ENCODE measurements at places on chromosomes 5 and 9.

GRCh38 chr5:178378527-178379484 is 146.2 kb upstream of the PHYKPL start:
- DNase-seq, result no peak

DNA sequence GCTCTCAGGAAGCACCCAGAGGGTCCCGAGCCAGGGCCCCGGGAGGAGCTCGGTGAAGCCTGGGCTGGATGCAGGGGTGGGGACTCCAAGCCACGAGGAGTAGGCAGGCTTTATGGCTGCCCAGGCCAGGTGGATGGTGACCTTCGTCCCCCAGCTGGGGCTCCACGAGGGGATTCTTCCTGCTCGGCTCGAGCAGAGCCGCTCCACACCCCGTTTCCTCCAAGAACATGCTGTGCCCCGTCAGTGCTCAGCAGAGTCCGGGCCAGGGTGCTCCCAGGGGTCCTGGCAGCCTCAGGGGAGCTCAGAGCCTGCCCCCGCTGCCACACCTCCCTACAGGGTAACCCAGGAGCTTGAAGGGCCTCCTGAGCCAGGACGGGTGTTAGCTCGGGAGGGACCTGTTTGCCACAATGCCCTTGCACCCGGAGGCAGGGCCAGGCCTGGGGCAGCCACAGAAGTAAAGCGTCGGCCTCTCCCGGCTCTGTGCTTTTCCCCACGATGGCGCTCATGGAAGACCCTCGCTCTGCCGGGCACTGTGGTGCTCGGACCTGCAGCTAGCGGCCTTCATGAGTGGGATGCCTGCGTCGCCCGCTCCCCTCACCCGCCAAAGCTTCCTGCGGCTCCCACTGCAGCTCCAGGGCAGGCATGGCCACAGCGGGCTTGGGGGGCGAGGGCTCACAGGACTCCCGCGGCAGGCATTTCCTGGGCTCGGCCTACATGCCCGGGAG is 86.8 kb downstream of the KCNT1 start:
- DNase-seq, result no peak

DNA sequence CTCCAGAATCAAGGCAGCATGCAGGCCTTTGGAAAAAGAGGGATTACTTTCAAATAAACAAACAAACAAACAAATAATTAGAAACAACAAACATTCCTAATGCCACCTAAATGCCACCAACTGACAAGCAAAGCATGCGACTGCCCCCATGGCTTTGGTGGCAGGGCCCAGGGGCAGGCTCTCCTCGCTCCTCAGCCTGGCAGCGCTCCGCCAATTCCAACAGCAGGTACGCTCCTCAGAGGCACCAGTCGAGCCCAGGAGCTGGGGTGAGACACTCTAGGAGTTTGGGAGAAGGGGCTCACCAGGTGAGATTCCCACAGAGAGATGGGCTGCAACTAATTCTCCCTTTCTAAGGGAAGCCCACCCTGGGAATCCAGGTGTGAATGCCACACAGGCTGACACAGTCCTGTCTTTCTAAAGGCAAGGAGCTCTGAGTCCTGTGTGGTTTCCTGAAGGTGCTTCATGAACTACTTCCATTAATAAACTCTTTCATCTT is 27.8 kb downstream of the CSF2 start:
- DNase-seq, result no peak

DNA sequence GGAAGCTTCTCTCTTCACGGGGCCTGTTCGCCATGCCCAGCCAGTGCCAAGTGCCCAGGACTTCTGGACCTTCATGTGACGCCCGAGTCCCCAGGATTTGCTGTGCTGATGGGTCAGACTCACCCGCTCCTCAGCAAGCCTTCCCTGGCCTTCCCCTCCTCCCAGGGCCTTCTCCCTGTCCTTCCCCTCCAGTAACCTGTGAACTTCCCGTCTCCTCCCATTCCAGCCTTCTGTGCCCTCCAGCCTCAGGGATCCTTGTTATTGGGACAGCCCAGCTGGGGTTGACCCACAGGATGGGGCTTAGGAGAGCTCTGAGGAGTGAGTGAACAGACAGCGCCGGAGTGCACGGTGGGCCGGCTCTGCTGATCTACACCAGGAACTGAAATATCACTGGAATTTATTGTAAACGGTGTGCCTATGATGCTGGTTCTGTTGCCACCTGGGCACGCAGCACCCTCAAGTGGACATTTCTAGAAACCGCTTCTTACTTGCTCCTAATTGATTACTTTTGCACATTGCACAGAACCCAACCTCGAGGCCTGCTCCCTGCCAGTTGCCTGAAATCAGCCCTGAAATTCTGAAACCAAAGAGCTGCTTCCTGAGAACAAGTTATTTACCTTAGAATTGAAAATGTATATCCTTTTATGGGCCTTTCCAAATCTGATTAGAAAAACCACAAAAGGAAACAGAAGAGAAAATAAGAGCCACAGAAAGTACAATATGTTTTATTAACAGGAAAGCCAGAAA is 1.5 kb downstream of the SPAAR start:
- peak; percentile 84 for DNase-seq

DNA sequence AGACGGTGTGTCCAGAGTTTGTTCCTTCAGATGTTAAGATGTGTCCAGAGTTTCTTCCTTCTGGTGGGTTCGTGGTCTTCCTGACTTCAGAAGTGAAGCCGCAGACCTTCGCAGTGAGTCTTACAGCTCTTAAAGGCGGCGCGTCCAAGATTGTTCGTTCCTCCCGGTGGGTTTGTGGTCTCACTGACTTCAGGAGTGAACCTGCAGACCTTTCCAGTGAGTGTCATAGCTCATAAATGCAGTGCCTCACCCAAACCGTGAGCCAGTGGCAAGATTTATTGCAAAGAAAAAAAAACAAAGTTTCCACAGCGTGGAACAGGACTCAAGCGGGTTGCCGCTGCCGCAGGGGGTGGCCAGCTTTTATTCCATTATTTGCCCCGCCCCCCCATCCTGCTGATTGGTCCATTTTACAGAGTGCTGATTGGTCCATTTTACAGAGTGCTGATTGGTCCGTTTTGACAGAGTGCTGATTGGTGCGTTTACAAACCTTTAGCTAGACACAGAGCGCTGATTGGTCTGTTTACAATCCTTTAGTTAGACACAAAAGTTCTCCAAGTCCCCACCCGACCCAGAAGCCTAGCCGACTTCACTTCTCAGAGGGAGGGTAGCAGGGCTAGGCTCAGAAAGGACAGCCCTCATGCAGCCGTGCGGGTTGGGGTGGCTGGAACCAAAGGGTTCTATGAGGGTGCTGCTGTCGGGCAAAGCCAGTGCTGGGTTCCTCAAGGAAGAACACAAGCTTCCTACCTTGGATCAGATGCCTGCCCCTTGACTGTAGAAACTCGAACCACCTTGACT is 9.1 kb upstream of the RNF130 start:
- peak; percentile 81 for DNase-seq

DNA sequence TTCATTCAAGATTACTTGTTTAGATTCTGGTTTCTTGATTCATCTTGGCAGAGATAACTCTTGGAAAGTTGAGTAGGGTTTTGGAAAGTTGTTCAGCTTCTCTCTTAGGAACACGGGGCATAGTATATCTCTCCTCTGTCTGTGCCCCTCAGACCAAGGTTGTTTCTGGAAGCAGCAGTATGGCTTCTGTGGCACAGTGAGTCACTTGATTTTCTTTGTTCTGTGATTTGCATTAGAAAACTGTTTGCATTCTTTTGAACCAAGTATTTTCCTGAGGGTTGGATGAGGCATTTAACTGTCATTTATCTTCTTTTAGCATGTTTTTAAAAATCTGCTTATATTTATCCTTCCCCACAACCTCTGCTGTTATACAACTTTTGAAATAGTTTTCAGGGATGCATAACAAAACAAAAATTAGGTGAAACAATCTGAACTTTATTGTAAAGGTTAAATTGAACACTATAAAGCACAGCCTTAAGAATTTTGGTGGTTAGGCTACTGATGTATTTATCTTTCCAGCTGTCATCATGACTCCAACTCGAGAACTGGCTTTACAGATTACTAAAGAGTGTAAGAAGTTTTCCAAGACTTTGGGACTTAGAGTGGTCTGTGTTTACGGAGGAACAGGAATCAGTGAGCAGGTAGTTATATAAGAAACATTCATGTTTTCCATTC is 26.5 kb downstream of the DDX46 start:
- DNase-seq, result no peak

- no peak for DNase-seq
These were observed 6.2 kb downstream of the ADAMTSL2 start for GRCh38 chr9:133540698-133541025.

DNA sequence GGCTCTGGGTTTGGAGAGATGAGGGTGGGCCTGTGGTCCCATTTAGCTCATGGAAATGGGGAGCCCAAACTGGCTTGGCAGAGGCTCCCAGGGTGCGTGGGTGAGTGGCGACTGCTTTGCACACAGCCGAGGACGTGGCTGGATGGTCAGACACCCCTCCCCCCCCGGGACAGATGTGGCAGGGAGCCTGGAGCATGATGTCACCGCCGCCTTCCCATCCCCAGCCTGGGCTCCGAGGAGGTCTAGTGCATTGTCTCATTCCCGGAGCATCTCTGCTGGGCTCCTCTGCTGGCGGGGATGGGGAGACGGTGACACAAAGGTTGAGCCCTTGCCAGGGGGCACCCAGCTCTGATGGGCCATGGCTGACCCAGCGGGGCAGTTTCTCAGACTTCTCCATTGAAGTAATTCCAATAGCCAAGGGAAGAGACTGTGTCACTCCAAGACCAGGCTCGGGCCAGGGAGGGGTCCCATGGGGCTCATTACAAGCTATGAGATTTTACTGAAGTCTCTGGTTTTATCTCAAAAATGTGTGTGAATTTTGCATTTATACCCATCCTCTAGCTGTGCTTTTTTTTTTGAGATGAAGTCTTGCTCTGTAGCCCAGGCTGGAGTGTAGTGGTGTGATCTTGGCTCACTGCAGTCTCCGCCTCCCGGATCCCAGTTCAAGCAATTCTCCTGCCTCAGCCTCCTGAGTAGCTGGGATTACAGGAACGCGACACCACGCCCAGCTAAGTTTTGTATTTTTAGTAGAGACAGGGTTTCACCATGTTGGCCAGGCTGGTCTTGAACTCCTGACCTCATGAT is 36.1 kb downstream of the HMCN2 start:
- no peak for DNase-seq

GRCh38 chr5:175823731-175824525 is 47.5 kb upstream of the CPLX2 start:
- DNase-seq, result no peak

- DNase-seq, result no peak
These were observed 114.5 kb downstream of the COL5A1 start for GRCh38 chr9:134756098-134756497.

- peak; percentile 42 for DNase-seq
These were observed 7.0 kb downstream of the SQSTM1 start for GRCh38 chr5:179827680-179828079.

- no peak for DNase-seq
These were observed 96.5 kb upstream of the PITX1 start for GRCh38 chr5:135130261-135131215.

- peak; percentile 39 for DNase-seq
These were observed 6.3 kb downstream of the PAX5 start for GRCh38 chr9:37027582-37028419.

- no peak for DNase-seq
These were observed 322.5 kb downstream of the PDE4D start for GRCh38 chr5:59571067-59571466.

DNA sequence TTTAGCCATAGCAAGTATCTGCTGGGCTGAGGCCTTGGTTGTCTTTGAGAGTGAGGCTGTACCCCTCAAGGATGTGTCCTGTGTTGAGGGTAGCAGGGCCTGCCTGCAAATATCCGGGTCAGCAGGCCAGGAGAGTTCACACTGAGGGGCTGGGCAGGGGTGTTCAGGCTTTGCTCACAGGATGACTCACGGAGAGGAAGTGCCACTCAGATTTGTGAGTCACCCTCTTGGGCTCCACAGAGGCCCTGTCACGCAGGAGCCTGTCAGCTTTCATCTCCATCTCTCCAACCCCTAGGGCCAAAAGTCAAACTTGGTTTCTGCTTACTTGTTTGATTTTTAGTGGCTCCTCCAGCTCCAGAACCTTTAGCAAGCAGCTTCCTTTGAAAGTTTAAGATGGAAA is 211.5 kb downstream of the SEC61B start:
- peak; percentile 46 for DNase-seq

GRCh38 chr5:93724791-93725190 is 16.6 kb downstream of the POU5F2 start:
- no peak for DNase-seq

DNA sequence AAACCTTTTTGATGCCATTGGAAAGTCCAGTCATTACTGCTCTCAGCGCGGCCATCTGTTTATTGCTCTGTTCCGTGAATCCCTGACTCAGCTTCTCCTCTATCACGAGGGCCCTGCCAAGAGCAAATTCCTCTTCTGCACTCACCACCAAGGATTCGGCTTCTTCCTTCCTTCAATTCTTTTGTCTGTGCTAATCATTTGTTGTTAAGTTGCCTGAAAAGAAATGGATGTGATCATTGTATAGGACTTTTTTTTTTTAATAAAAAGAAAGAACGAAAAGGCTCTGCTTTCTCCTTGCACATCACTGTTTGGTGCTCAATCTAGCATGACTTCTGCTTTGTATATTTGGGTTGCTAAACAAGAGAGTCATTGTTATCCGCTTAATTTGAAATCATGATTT is 128.7 kb upstream of the PIK3R1 start:
- peak; percentile 60 for DNase-seq

DNA sequence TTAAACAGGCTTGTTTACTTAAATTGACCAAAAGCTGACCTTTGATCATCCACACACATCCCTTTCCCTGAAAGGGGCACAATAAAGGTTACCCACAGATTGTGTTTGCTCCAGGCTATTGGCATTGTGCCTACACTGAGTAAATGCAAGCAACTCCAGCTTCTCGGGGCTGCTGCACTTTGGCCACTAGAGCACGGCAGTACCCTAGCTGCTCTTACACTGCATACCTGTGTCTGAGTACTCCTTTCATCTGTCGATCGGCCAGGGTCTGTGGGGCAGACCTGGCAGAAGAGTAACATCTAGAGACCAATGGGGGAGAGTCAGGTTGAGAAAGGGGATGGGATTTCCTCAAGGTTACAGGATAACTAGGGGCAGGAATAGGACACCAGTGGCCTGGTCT is 281.9 kb upstream of the NMUR2 start:
- no peak for DNase-seq

GRCh38 chr5:159773062-159773924 is 143.0 kb upstream of the ADRA1B start:
- DNase-seq, result peak; percentile 52

DNA sequence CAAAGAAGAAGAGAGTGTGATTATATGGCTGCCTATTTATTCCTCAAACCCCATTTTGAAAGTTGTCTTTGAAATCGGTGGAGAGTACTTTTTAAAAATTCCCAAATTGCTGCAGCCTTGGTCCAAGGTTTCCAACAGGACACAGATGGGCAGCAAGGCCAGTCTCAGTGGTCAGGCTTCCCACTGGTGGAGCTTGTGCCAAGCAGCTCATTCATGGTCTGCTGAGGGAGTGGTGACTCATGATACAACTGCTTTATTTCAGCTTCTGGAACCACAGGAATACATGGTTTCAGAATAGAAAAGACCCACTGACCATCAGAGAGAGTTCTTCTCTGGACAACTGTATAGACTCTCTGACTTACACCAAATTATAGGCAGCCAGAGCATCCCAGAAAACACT is 673.1 kb upstream of the KLF4 start:
- no peak for DNase-seq

GRCh38 chr5:93723005-93723404 is 18.4 kb downstream of the POU5F2 start:
- no peak for DNase-seq

Data from lower leg skin (tissue), 4 donors.